HuH-7 (cell line): ENCODE measurements at places on chromosomes 1 and 21.

GRCh38 chr1:200345520-200345919 is 64.3 kb downstream of the ZNF281 start:
- no peak for DNase-seq

- DNase-seq = no peak
Observed at GRCh38 chr1:215458562-215458961, 108.5 kb upstream of the KCTD3 start.

DNA sequence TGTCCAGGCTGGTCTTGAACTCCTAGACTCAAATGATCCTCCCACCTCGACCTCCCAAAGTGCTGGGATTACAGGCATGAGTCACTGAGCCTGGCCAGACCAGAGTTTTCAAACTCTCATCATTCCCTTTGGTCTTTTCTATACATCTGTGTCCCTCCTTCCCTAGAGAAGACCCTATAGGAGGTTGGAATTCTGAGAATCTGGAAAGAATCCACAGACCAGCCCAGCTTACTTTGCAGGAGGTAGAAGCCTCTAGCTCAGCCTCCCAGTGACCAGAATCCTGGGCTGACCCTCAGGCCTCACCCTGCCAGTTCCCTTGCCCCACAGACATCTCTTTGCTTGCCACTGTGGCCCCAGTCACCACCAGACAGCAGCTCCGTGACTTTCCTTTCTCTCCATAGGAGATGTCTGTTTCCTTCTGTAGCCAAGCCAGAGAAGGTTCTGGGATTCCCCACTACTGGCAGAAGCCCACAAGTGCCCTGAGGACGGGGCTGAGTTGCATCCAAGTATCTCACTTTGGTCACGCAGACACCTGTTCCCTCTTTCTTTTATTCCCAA is 34.7 kb upstream of the KHDRBS1 start:
- no peak for DNase-seq

DNA sequence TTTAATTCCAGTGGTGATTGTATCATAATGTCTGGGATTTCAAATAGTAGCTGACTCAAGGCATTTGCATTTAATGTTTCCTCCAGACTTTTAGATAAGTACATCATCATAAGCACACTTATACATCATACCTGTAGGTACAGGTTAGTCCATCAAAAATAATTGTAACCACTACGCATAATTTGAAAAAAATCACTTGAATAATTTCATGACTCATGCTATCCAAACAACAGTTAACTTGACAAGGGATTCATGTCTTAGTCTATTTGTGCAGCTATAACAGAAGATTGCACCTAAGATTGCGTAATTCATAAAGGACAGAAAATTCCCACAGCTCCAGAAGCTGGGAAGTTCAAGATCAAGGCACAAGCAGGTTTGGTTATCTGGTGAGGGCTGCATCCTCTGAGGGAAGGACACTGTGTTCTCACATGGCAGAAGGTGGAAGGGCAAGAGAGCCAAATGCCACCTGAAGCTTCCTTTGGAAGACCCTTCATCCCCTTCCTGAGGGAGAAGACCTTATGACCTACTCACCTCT is 801.7 kb upstream of the BRINP3 start:
- no peak for DNase-seq

DNA sequence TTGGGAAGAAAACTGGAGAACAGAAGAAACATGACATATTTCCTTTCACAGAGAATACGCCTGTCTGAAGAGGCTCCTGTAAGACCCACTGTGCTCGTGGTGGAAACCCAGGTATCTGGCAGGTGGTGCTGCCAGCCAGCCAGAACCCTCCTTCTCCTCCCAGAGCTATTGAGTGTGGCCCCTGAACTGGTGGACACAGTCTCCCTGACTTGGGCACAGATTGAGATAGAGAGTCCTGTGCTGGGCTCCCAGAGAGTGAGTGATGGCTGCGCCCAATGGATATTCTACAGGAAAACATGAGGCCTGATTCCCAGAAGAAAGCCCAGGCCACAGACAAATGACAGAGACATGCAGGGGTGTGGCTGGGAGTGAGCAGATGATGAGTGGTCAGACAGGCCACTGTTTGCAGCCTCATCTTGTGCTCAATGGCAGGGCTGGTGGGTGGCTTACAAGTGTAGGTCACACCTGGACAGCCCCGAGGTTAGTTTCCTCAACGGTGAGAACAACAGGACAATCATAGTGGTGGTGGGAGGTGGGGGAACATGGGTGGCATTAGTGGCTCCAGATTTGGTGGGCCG is 127.9 kb downstream of the PTPRU start:
- DNase-seq = no peak
